ENCODE measurements at places on chromosomes 6 and 20. TPM values are rescaled to one million over a fixed set of nuclear protein-coding genes. Genes with fewer than 3 reads are reported as not detected.

GOPC gene
- 11.0 TPM for polyA plus RNA-seq

EPHA7 gene
- polyA plus RNA-seq, result 5.8 TPM

BNIP5 gene
- not detected for polyA plus RNA-seq

CST4 gene
- polyA plus RNA-seq, result not detected

MAS1L gene
- polyA plus RNA-seq, result not detected

BHLHE23 gene
- not detected for polyA plus RNA-seq
